ENCODE measurements at places on chromosomes 1 and 21.

GRCh38 chr1:117581391-117581943 is 24.4 kb upstream of the TENT5C start:
- no peak for DNase-seq

GRCh38 chr1:65238010-65238409 is 71.3 kb upstream of the DNAJC6 start:
- DNase-seq = no peak

GRCh38 chr1:80365359-80366021 is 1359.0 kb upstream of the ADGRL4 start:
- no peak for DNase-seq

GRCh38 chr1:208179961-208180409 is 64.2 kb downstream of the PLXNA2 start:
- no peak for DNase-seq

DNA sequence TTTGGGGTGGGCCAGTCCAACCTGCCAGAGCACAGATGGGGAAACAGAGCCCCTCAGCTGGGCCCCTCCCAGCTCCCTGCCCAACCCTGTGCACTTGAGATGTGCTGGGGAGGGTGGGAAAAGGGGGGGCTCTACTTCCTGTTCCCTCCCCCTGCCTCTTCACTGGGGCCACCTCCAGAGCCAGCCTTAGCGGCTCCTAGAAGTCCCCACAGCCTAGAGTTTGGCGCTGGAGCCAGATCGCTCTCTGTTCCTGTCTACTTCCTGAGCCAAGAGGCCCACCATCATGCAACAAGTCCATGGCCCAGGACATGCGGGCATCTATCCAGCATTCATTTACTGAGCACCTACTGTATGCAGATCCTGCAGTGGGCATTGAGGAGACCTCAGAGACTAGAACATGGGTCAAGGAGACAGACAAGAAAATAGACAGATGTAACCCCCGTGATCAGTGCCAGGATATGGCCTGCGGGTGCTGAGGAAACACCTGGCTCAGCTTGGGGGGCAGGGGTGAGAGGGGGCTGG is 144.1 kb downstream of the SYF2 start:
- DNase-seq = no peak

DNA sequence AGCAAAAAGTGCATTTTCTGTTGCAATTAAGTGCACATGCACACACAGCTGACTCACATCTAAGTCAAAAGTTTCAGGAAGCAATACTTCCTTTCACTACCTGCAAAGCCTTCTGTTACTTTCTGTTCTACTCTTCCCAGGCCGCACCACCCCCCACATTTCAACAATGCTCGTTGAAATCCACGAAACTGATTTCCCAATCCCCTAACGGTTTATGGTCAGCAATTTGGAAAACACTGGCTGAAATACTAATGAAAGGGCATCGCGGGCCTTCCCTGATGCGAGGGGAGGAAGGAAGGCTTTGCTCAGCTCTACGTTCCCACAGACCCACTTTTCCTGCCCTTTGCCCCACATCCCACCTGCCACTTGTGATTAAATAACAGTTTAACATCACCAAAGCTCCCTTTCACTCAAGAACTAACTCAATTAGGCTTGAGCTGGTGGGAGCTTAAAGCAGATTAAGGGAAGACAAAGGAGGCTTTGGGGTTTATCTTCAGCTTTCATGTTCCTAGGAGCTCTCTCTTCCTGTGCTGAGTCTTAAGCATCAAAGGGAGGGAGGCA is 243.2 kb upstream of the RAB4A start:
- DNase-seq = no peak

- DNase-seq = no peak
Observed at GRCh38 chr1:788835-789234, 102.4 kb upstream of the OR4F16 start.
